ENCODE measurements at places on chromosomes 16 and 17. TPM values are rescaled to one million over a fixed set of nuclear protein-coding genes. Genes with fewer than 3 reads are reported as not detected.

DNA sequence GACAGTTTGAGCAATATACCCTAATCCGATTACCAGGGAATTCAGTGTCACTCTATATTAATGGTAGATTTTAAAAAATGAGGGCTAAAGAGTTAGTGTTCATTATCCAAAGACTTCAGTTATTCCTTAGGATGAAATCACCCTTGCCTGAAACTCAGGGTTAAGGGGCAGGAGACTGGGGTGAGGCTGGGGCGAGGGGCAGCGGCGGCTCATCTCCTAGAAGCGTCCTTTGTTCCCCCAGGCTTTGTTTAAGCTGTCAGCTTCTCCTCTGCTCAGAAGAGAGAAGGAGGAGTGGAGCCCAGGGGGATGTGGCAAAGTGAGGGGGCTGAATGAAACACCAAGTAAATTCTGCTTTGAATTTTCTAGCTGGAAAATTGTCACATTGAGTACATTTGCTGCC, 117.7 kb upstream of the ELAC2 start:
- DNase-seq: no peak

GRCh38 chr16:29745853-29746345, at the start of gene C16orf54:
TSS of gene C16orf54 (minus strand) at chr16:29745990. CDS start at chr16:29744951, 1,039 bp downstream.
- DNase-seq: no peak

DNA sequence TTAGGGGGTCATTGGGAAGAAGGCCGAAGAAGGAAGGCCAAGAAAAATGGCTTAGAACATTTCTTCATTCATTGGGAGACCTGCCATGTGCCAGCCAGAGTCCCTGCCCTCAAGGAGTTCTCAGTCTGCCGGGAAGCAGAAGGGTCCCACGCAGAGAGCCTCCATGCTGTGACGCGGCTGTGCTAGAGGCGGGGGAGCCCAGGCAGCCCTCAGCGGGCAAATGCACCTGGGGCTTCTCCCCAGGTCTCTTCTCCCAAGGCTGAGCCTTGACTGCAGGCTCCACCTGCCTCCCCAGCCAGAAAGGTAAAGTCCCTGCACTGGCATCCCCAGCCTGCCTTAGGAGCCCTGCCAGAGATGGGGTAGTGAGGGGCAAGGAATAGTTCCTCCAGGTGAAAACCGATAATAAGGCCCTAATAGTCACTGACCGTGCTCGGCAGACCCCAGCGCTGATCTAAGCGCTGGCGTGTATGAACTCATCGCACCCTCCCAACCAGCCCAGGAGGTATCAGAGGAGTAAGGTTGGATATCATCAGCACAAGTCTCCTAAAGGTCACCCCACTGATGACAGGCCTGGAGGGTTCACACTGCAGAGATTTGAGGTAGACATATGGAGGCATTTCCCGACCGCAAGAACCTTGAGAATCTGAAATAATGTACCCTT, 6.0 kb upstream of the CDR2L start:
- DNase-seq: no peak

DNA sequence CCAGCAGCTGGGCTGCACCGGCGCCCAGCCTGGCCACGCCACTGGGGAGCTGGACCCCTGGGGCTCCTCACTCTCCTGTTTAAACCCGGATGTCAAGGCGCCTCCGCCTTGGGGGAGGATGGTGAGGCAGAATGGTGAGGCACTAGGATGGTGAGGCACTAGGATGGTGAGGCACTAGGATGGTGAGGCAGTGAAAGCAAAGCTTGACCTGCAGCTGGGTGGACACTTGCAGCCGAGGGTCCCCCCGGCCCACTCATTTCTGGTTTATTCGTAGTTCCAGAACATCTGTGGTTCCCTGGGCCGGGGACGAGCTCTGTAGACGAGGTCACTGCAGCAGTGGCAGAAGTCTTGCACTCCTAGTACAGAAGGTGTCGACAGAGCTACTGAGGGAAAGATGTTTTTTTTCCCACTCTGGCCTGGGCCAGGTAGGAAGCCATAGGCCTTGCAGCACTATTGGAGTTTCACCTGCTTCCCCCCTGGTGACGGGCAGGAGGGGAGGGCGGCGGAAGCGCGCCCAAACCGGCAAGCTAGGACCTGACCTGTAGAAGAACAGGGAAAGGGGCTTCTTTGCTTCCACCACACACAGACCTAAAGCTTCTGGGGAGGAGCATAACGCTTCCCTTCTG, 1.1 kb upstream of the HNF1B start:
- no peak for DNase-seq

GRCh38 chr17:55116440-55116914, 147.9 kb downstream of the STXBP4 start:
- peak; percentile 75 for DNase-seq

DNA sequence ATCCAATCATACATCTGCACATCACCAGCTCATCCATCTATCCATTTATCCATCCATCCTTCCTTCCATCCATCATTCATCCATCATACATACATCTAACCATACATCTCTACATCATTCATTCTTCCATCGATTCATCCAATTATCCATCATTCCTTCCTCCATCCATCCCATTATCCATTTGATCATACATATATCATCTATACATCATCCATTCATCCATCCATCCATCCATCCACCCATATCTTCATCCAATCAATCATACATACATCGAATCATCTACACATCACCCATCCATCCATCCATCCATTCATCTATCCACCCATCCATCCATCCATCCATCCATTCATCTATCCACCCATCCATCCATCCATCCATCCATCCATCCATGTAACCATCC, 29.3 kb upstream of the STH start:
- DNase-seq: no peak

DNA sequence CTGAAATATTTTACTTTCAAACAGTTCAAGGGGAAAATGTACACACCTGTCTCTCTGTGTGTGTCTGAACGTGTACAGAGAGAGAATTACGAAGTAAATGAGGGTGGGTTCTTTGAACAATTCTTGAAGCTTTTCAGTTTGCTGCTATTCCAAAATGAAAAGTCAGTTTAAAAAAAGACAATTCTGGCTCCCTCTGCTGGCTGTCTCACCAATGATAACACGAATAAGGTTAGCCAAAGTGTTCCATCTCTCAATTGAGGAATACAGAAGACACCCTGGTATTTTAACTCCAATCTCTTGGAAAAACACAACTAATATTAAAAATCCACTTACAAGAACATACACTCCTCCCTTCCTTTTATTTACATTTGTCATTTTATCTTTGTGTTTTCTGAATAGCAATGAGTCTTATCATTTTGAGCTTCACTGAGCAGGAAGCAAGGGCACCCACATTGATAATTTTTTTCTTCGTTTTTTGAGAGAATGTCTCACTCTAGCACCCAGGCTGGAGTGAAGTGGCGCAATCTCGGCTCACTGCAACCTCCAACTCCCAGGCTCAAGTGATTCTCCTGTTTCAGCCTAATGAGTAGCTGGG, 20.5 kb downstream of the EFTUD2 start:
- peak; percentile 49 for DNase-seq

DNA sequence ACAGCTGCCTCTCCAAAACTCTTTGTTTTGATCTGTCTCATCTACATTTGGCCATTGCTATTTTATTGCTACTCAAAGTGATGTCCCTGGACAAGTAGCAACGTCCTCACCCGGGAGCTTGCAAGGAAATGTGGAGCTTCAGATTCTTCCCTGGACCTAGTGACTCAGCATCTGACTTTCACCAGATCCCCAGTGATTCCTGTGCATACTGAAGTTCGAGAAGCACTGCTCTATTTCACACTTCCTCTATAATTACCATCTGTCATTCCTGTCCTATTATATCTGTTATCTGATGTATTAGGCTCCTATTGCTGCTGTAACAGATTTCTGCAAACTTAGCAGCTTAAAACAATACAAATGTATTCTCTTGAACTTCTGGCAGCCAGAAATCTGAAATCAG, 28.5 kb upstream of the VAT1L start:
- no peak for DNase-seq

DNA sequence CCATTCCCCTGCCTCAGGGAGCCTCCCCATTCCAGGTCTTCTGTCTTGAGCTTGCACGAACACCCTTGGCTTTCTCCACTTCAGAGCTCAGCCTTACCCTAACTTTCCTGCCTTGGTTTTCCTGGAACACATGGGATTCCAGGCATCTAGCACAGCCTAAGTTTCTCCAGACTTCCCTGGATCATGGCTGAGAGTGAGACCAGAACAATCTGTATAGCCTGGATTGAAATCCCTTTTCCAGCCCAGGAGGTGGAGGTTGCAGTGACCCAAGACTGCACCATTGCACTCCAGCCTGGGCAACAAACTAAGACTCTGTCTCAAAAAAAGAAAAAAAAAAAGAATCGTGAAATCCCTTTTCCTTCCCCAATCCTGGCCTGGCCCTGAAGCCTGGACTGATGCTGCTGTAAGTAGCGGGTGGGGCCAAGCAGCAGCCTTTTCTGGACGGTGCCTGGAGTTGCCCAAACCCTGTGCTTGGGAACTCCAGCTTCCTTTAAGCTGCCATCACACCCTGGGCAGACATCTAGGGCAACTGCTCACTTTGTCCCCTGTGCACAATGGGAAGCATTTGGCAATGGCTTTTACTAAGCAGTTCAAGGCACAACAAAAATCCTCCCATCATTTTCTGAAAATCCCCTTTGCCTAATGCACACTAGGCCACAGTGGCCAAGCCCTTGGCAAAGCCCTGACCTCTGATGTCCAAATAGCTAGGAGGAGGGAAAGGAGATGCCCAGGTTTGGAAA, 12.0 kb upstream of the SLC16A5 start:
- no peak for DNase-seq

- DNase-seq: no peak
Observed at GRCh38 chr16:25172831-25173230, 43.9 kb upstream of the AQP8 start.

GRCh38 chr16:4522051-4522581, 16.5 kb downstream of the CDIP1 start:
- DNase-seq: no peak

GRCh38 chr16:12186774-12187335, 210.3 kb downstream of the SNX29 start:
- no peak for DNase-seq

DNA sequence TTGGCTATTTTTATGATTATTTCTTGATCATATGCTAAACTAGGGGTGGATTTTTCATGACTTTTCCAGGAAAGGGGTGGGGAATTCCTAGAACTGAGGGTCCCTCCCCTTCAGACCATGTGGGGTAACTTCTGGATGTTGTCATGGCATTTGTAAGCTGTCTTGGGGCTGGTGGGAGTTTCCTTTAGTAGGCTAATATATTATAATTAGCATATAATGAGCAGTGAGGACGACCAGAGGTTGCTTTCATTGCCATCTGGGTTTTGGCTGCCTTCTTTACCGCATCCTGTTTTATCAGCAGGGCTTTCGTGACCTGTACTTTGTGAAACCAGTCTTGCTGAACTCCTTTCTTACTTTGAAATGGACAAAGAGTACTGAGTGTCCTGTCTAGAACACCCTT, 40.4 kb upstream of the ABCA5 start:
- DNase-seq: no peak

DNA sequence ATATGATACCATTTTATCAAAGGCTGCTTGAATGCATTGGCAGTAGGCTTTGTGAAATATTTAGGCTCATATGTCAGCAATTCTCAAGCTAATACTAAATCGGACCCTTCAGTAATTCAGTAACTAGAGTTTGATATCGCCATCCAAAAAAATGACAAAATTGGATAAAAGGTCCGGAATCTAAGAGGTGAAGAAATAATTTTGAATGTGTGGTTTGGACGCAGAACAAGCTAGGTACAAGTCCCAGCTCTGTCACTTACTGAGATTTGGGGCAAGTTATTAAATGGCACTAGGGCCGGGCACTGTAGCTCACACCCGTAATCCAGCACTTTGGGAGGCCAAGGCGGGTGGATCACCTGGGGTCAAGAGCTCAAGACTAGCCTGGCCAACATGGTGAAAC, 956.5 kb downstream of the CDH11 start:
- no peak for DNase-seq

GRCh38 chr16:87948119-87948545, 3.1 kb upstream of the BANP start:
- DNase-seq: no peak

GRCh38 chr17:83203472-83204221, 124.2 kb downstream of the METRNL start:
- DNase-seq: no peak

- DNase-seq: no peak
Observed at GRCh38 chr16:67456391-67457081, 24.4 kb downstream of the ATP6V0D1 start.

DNA sequence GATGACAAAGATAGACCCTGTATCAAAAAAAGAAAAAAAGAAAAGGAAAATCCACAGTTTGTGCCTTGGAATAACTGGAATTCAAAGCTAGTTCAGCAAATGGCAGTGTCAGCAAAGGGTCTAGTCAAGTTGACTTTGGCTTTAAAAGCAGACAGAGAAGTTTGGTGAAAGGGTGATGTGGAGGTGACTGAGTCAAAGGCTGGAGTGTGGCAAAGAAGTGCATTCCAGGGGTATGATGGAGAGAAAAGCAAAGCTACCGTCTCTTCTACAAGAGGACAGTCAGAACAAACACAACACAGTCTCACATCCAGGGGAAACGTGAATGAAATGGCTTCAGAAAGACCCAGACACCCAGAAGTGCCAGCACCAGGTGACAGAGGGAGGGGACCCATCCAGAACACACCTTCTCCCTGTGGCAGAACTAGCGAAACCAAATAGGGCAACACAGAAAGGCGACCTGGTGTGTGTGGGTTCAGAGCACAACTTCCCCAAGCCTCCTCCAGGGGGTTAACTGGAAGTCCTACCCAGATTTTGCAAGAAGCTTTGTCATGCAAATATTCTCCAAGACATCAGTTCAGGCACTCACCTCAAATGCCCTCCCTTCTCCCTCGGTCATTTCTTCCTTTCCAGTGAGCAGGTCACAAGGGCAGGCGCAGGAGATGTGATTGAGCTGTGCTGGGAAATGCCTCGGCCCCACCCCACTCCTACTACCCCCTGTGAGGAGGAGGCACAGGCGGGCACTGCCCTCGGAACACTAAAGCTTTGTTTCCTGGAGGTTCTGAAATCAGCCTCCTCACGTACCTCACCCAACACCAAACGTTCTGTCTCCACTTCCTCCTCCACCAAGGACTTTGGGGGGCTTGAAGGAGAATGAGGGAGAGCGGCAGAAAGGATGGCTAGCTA, 481.9 kb downstream of the SOX9 start:
- no peak for DNase-seq

GRCh38 chr16:31142109-31143010, 6.8 kb upstream of the PRSS8 start:
- peak; percentile 99 for DNase-seq

GRCh38 chr16:70750893-70751467, 50.0 kb downstream of the VAC14 start:
- no peak for DNase-seq

- DNase-seq: no peak
Observed at GRCh38 chr17:78132084-78132676, 1.6 kb downstream of the TMC8 start.

- DNase-seq: no peak
Observed at GRCh38 chr16:10210944-10211343, 28.7 kb upstream of the GRIN2A start.

GRCh38 chr16:31532896-31533295, 5.2 kb downstream of the AHSP start:
- no peak for DNase-seq

TBC1D3K gene
- total RNA-seq: not detected

ABCC12 gene
- total RNA-seq: not detected

EVPLL gene
- not detected for total RNA-seq

KCNH6 gene
- under 0.01 TPM for total RNA-seq

CCL14 gene
- total RNA-seq: 24.7 TPM

SPATA32 gene
- total RNA-seq: not detected

CES4A gene
- 1.0 TPM for total RNA-seq

PFN1 gene
- total RNA-seq: 458 TPM

CCDC200 gene
- not detected for total RNA-seq
